H1 (cell line): ENCODE measurements at places on chromosomes 11 and 22. TPM values are rescaled to one million over a fixed set of nuclear protein-coding genes. Genes with fewer than 3 reads are reported as not detected.

Gene RASD2
- total RNA-seq: 4.4 and 5.1 TPM in 2 replicates

Gene SHANK2
- 52.9 and 54.2 TPM in 2 replicates for total RNA-seq

Gene LDHAL6A
- not detected in 2 replicates for total RNA-seq

Gene NXPE2
- total RNA-seq: 0.29 TPM in 1 of 2 replicates, not detected in the other

Gene NELL1
- total RNA-seq: not detected in 2 replicates

Gene KIAA1671
- total RNA-seq: 22.6 and 23.9 TPM in 2 replicates

Gene KRTAP5-10
- not detected in 2 replicates for total RNA-seq

Gene INS
- total RNA-seq: not detected in 2 replicates

Gene IRAG1
- total RNA-seq: 2.7 and 3.3 TPM in 2 replicates

Gene OR52I2
- not detected in 2 replicates for total RNA-seq

Gene LRRN4CL
- 0.26 TPM in 1 of 2 replicates, not detected in the other for total RNA-seq

Gene OR52E4
- not detected in 2 replicates for total RNA-seq
